ENCODE measurements at places on chromosomes 4 and X.

GRCh38 chr4:76736414-76736813, 161.5 kb downstream of the SOWAHB start:
- no peak for DNase-seq

- DNase-seq = no peak
Observed at GRCh38 chr4:105139646-105140045, 7.0 kb upstream of the TET2 start.

GRCh38 chr4:76199664-76200211, 13.9 kb downstream of the SCARB2 start:
- peak; percentile 59 for DNase-seq

DNA sequence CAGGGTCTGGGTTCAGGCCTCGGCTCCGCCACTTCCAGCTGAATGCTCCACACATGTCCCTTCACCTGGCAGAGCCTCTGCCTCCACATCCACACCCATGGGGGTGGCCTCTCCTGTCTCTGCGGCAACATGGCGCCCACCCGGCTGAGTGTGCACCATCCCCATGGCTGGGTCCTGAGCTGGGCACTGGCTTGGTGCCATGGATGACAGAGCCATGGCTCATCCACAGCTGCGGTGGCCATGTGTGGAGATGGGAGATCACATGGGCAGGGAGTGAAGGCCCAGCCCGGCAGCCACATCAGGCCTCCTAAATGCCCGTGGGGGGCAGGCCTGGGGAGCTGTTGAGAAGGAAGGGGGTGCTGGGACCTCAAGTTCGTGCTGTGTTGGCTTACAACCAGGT, 213.7 kb downstream of the AFAP1 start:
- no peak for DNase-seq

DNA sequence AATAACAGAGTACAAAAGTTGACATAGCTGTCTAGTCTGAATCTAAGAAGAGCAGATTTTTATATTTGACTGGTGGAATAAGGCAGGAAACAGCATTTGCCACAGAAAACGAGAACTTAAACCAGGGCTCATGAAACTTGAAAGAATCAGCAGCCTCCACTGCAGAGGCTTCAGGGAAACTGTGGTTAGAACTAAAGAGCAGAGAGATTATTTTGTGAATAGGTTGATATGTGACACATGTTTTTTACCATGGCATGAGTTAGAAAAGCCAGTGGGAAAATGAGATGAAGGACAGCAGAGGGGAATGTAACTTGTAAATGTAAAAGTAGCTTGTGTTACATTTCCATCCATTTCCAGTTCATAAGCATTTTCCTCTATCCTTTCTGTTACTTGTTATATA, 63.7 kb upstream of the CAMK2D start:
- no peak for DNase-seq

Data from GM20000 (cell line).